AG08396 (cell line): ENCODE measurements at places on chromosomes 2 and 18.
A peak's percentile ranks its signal among the peaks of the same experiment; 100 is the strongest.

DNA sequence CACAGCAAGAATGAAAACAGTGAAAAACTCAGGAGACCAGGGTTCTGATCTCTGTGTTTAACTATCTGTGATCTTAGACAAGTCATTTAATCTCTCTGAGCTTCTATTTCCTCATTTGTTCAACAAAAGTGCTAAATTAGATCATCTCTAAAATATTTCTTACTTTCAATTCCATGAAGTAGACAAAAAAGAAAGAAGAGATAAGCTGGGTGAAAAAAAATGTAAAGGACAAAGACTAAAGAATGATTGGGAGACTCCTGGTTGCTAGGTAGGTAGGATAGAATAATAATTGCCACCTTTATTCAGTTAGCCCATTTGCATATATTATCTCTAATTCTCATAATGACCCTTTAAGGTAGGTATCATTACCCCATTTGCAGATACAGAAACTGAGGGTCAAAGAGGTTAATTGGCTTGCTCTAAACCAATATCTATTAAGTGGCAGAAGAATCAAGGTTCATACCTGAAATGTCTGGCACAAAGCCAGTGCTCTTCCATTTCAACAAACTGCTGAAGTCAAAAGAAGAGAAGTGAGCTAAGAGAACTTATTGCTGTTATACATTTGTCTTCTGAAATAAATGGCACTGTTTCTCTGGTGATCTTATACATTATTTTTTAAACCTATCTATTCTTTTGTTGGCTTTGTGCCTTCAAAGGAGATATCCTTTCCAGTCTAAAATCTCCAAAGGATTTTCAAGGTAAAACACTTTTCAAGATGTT lies 141.7 kb downstream of the OTX1 start:
- no peak for DNase-seq

GRCh38 chr18:72652990-72653593 lies 109.0 kb upstream of the CBLN2 start:
- DNase-seq, result peak; percentile 20

- DNase-seq, result no peak
These were observed 1.1 kb downstream of the ROCK2 start for GRCh38 chr2:11343368-11343649.

GRCh38 chr2:30205456-30205855 lies 25.9 kb upstream of the LBH start:
- no peak for DNase-seq

GRCh38 chr2:133004623-133005022 lies 334.6 kb upstream of the LYPD1 start:
- DNase-seq, result no peak

DNA sequence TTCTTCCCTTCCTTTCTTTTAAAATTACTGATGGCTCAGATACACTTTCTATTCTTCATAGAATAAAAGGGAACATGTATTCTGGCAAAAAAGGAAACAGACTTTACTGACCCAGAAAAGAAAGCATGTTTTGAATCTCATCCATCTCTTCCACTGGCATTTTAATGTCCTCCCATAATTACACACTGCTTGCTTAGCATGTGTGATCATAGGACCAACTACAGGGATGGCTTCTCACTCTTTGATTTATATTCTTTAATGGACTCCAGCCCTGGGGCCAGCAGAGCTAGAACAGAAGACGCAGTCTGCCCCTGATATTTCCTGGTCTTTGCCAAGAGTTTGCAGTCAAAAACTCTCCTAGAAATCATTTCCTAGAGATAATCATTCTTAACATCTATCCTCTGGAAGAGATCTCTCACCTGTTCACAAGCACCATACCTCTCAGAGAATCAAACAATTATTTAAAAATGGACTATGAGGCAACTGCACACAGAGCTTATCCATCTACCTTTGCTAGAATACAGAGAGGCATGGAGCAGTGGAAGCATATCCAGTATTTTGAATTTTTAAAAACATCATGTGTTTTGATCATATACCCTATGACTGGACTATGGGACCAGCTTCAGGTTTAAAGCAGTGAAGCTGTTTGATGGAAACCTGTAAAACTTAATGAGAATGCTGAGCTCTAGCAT lies 429.1 kb downstream of the NRXN1 start:
- DNase-seq, result no peak

DNA sequence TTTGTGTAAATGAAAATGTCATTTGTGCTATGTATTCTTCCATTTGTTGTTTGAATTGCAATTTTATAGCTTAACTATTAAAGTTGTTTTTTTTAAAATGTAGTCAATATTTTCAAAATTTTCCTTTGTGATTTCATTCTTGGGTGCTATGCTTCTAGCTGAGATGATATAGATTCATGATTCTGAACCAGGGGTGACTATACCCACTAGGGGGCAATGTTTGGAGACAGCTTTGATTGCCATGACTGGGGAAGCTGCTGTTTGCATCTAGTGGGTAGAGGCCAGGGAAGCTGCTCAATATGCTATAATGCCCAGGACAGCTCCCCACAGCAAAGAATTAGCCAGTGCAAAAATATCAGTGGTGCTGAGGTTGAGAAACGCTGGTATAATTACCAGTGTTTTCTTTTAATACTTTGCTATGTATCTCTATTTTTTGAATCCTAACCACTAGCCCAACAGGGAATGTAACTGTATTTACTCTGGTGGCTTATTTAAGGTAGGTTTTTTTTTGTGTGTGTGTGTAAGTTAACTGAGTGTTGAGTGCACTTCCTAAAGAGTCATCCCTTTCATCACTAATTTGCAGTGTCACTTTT lies 99.7 kb downstream of the MEP1B start:
- DNase-seq, result peak; percentile 59

DNA sequence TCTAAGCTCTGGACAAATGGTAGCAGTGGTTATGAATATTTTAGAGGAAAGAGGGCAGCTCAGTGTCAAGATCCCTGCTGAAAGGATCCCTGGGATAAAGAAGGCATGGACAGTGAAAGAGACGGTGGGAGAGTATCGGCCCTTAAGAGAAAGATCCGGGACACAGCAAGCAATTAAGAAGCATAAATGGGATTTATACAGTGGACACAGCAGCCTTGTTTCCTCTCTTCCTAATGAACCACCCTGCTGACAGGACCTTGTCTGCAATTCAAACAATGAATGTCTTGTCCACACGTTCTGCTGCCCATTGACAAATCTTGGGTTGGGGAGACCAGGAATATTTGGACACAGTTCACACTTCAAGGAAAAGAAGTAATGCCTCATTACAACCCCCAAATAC lies 16.5 kb downstream of the CPLX4 start:
- DNase-seq, result no peak

- no peak for DNase-seq
These were observed 85.1 kb downstream of the CTAGE1 start for GRCh38 chr18:22332590-22332989.

DNA sequence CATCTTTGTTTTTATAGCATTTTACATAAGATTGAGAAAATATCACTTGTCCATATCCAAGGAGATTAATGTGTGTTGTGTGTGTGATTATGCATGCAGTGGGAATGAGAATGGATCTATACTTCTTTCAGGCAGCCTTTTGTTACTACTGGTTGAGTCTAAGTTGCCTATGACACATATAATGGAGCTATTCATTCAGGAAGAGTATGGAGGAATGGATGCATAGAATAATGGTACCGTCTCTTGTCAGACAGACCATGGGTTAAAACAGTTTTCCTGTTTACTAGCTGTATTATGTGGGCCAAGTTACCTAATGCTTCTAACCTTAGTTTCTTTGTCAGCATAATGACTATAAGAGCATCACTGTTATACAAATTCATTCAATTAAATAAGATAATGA lies 155.4 kb upstream of the KYNU start:
- DNase-seq, result no peak
